ENCODE measurements at places on chromosomes 3 and 15.

DNA sequence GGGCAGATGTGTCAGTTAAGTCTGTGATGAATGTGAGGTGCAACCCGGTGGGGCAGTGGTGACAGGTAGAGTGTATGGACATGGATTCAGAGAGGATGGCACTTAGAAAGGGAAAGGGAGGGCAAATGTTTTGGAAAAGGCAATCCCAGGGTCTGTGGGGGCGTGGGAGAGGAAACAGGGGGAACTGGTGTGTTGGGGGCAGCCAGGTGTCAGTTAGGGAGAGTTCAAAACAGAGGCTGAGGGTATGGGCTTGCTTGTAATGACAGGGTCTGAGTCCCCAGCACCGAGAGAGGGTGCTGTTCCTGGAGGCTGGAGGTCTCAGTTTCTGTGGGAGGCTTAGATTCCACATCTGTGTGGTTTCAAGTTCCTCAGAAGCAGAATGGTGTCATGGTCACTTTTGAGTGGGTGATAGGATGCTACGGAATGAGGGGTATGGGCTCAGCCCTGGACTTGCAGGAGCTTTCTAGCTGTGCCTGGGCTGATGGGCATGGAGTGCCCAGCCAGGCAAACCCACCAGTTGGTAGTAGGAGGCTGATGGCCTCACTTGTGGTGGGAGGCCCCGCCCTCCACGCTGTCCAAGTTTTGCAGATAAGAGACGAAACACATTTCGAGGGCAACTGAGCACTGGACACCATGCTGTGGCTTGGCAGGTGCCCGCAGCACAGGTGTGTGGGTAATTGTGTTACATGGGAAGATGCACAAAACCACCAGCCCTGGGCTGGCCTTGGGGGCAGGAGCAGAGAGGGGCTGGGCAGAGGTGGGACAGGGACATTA is 209.4 kb downstream of the RPLP1 start:
- no peak for DNase-seq

DNA sequence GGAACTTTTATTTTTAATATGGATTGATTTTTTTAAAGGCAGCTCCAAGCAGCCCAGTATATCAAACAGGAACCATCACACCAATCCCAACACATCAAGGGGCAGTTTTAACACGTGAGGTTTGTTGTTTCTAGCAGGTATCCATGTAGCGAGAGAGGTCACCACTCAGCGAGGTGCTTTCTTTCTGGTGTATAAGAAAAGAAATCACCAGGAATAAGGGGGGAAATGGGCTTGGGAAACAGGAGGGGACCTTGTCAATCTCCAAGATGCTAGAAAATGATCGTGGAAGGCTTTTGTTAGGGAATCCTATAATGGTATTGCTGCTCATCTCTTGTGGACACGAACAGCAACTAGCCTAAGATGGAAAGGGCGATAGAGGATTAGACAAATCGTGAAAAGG is 402.9 kb upstream of the ATP11B start:
- no peak for DNase-seq

- no peak for DNase-seq
These were observed 4.5 kb downstream of the FETUB start for GRCh38 chr3:186644683-186645082.

DNA sequence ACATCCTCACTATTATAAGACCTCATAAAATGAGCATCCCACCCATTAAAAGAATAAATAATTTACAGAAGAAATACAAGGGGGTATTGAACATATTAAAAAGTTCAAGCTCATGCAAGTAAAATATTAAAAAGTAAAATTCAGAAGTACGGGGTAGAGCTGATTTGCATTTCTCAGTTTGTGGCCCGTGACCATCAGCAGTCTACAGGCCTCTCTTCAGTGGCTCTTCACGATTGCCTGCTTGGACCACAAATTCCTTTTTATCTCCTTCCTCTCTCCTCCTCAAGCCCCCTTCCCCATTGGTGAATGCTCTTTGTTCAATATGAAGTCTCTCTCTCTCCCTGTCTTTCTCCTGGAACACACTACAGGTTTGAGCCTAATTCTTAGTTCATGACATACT is 19.1 kb downstream of the CYP8B1 start:
- no peak for DNase-seq

GRCh38 chr3:14761121-14761672 is 57.6 kb upstream of the FGD5 start:
- DNase-seq = no peak

DNA sequence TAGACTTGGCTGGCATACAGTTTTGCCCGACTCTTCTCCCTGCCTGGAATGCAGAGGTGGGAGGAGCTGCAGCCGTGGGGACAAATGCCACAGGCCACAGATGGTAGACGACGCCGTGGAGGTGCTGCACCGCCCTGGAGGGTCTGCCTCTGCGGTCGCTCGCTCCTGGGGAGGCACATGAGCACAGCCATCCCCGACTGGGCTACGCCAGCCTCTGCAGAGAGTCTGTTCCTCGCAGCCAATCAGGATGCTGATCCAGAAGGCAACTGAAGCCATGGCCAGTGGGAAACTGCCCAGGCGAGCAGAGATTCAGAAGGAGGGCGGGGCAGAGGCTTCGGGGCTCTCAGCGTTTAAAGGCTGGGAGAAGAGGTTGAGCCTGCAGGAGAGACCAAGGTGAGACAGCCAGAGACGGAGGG is 11.9 kb upstream of the LRRC15 start:
- no peak for DNase-seq

DNA sequence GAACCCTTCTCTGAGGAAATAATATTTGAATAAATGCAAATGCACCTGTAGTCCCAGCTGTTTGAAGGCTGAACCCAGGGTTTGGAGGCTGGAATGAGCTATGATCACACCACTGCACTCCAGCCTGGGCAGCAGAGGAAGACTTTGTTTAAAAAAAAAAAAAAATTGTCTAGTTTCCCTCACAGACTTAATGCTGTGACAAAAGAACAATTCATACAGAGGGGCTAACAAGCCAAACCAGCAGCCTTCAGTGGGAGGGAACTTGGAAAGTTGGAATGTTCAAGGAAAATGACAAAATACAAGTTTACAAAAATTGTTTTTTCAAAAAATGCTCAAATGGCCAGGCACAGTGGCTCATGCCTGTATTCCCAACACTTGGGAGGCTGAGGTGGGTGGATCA is 228.0 kb upstream of the CGNL1 start:
- DNase-seq = no peak

GRCh38 chr15:67735896-67736295 is 89.4 kb upstream of the SKOR1 start:
- no peak for DNase-seq

DNA sequence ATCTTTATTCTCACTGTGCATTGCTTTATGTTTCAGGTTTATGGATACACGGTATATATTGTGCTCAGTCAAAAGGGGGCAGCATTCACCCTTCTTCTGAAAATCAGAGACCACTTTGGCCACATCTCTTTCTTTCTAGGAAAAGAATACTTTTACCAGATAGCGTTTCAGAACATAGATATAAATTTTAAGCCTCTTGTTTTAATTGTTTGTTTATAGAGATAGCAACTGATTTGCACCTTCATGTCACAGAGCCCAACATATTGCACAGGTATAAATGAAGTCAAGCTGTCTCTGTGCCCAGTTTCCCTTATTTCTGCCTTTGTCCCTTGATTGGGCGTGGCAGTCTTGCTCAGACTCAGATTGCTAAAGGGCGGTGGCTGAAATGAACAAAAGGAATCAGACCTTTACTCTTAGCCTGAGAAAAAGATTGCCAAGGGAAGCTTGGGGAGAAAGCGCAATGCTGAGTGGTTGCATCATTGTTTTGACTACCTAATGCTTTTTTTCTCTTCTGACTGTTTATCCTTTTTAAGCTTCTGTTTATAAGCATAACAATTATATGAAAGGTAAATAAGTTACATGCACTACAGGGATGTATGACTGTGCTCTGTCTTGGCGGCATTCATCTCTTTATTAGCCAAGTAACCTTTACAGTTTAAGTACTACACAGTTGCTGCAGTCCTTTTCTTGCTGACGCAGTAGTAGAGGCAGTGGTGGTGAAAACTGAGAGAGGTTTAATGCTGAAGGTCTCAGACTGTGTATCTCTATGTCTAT is 70.8 kb upstream of the ZBTB20 start:
- peak; percentile 77 for DNase-seq

All from A549 (cell line).